Left lung (tissue), 14 donors: ENCODE measurements at places on chromosomes 12 and 14.

DNA sequence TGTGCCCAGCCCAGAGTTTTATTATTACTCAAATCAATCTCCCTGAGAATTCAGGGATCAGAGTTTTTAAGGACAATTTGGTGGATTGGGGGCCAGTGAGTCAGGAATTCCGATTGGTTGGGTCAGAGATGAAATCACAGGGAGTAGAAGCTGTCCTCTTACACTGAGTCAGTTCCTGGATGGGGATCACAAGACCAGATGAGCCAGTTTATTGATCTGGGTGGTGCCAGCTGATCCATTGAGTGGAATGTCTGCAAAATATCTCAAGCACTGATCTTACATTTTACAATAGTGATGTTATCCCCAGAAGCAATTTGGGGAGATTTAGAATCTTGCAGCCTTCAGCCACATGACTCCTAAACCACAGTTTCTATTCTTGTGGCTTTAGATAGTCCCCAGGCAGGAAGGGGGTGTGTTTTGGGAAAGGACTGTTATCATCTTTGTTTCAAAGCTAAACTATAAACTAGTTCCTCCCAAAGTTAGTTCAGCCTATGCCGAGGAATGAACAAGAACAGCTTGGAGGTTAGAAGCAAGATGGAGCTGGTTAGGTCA, 89.1 kb upstream of the CNOT2 start:
- no peak for DNase-seq

DNA sequence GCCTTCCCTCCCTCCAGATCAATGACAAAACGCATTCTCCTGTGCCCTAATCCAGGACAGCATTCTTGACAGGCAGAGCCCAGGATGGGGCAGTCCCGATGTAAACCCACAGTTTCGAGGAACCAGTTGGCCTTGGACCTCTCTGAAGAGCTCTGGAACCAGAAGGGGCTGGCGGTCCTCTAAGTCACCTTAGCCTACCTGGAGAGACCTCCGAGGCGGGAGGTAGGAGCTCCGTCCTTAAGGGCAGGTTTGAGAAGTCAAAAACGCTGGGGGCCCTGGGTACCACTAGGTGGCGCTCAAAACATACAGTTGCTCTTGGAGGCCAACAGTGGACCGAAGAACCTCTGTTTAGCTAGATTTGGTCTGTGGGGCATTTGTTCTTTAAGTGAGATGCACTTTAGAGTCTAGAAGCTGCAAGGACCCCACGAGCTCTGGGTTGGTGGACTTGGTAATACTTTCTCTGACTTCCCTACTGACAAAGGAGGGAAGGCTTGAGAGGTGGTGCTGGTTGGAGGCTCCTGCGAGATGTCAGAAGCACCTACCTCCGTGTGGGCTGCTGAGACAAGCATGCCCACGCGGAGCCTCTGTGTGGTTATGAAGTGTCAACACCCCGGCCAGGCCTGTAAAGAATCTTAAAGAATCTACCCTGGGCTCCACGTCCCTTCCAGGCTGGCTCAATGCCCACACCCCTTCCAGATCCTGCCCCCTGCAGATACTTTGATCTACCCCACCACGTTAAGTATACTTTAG, 74.8 kb upstream of the CHST11 start:
- peak; percentile 86 for DNase-seq

- DNase-seq = peak; percentile 91
Observed at GRCh38 chr12:14260011-14260993, 105.2 kb upstream of the ATF7IP start.

DNA sequence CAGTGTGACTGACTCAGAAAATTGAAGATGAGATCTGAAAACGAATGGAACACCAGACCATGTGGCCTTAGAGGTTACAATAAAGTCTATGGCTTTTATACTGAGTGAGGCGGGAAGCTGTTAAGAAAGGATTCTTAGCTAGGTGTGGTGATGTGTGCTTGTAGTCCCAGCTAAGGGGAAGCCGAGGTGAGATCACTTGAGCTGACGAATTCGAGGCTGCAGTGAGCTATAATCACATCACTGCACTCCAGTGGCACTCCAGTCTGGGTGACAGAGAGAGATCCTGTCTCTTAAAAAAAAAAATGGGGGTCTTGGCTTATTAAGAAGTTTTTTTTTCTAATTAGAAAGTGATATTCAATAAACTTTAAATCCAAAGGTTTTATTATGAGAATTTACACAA, 678.6 kb downstream of the TMTC2 start:
- DNase-seq = no peak

- peak; percentile 7 for DNase-seq
Observed at GRCh38 chr12:80794551-80794950, 77.8 kb downstream of the MYF5 start.

- DNase-seq = no peak
Observed at GRCh38 chr12:92045852-92046251, 99.8 kb downstream of the BTG1 start.
